Hair follicle dermal papilla cell (primary cell): ENCODE measurements at places on chromosomes 13 and 19. TPM values are rescaled to one million over a fixed set of nuclear protein-coding genes. Genes with fewer than 3 reads are reported as not detected.

SMIM44 gene
- not detected in 2 replicates for total RNA-seq

RFXAP gene
- 1.3 and 1.7 TPM in 2 replicates for total RNA-seq

NLRP11 gene
- under 0.01 TPM in 1 of 2 replicates, not detected in the other for total RNA-seq

ZNF580 gene
- 7.0 and 8.6 TPM in 2 replicates for total RNA-seq

PSPC1 gene
- total RNA-seq: 52.1 and 55.0 TPM in 2 replicates

ARMC6 gene
- total RNA-seq: 37.9 and 38.0 TPM in 2 replicates

TLE2 gene
- total RNA-seq: 2.3 and 3.4 TPM in 2 replicates

ONECUT3 gene
- not detected in 2 replicates for total RNA-seq

SYCN gene
- not detected in 2 replicates for total RNA-seq

GARIN5A gene
- 0.32 TPM in 1 of 2 replicates, not detected in the other for total RNA-seq

FAAP24 gene
- total RNA-seq: 2.4 and 2.9 TPM in 2 replicates

MIA gene
- not detected in 2 replicates for total RNA-seq

ATP1A3 gene
- not detected in 2 replicates for total RNA-seq

ZIC2 gene
- under 0.01 TPM in 1 of 2 replicates, not detected in the other for total RNA-seq

SIGLEC11 gene
- total RNA-seq: not detected in 2 replicates
